LNCaP clone FGC (cell line): ENCODE measurements at places on chromosomes 6 and 20.

DNA sequence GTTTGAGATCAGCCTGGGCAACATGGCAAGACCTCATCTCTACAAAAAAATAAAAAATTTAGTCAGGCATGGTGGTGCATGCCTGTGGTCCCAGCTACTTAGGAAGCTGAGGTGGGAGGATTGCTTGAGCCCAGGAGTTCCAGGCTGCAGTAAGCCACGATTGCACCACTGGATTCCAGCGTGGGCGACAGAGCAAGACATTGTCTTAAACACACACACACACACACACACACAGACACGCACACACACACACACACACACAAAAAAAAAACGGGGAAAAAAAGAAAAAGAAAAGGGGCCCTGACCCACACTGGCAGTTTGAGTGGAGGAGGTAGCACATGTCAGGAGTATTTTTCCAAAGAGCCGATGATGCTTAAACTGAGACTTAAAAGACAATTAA, 122.2 kb downstream of the AFG1L start:
- no peak for DNase-seq

DNA sequence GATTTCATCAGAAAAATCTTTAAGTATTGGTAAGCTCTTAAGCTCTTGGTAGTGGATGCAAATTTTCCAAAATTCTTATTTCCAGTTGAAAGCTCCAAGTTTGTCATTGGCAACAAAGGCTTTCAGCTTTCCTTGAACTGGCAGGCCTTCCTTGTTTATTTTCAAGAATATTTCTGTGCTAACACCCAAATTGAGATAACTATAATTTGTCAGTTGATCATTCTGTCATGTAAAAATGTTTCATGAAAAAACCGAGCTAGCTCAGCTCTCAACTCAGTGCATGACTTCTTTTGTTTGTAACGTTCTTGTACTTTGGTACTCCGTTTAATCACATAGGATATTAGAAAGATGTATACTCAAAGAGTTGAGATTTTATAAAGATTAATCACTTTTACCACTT, 38.9 kb upstream of the CALHM6 start:
- no peak for DNase-seq

DNA sequence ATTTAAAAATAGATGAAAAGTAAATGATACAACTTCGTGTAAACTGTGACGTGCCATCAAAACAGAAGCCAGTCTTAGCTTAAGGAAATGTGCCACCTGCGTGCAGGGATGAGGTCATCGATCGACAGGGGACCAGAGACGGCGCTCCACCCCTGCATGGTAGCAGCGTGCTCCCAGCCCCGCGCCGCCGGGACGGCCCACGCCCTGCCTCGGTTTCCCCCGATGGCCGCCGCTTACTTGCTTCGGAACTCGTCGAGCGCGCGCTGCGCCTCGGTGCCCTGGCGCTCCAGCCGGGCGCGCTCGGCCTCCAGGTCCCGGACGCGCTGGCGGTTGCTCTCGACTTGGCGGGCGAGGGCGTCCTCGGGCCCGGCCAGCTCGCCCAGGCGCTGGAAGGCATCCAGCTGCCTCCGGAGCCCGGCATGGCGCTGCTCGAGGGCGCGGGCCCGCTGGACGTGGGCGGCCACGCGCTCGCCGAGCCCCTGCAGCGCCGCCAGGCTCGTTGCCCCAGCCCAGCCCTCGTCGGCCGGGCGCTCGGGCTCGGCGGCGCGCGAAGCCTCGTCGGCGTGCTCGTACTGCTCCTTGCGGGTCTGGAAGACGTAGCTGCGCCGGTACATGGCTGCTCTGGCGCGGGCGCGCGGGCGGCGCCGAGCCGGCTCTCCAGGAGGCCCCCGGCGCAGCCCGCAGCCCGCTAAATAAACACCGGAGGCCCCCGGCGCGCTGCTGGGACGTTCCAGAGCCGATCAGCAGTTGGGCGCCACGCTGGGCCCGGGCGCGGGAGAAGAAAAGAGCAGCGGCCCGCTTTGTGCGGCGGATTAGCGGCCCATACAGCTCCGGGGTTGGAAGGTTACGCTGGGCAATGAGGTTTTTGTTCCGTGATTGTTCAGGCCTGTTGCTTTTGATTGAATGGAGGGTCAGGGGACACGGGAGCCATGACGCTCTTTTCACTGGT, at the start of gene BFSP1:
TSS of gene BFSP1 (minus strand) at position 664 of the 949 bp plus-strand sequence. CDS start at position 614, 50 bp downstream.
- no peak for DNase-seq

- DNase-seq: no peak
Measured at GRCh38 chr6:10415617-10416480, 975 bp upstream of the TFAP2A start.

- DNase-seq: no peak
Measured at GRCh38 chr20:42435230-42435629, 754.5 kb downstream of the PTPRT start.

DNA sequence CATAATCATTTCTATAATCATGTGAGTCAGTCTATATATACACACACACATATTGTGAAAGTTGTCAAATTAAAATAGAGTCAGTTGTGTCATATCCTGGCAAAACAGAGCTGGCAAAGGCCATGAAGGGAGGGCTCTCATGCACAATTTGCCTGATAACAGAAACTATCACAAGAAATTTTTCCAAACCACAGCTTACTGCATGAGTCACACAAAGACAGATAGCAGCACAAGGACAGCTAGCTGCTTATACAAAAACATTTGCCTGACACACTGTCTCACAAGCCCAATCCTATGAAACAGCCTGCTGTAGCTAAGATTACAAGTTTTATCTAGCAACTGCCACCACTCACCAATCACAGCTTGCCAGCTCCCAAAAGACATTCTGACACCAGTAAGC, 848.5 kb upstream of the MAN1A1 start:
- DNase-seq: no peak

- no peak for DNase-seq
Measured at GRCh38 chr6:74410630-74411029, 714.6 kb downstream of the CD109 start.
